ENCODE measurements at places on chromosomes 1 and 21.
A peak's percentile ranks its signal among the peaks of the same experiment; 100 is the strongest.

GRCh38 chr1:25031966-25032667, 102.0 kb upstream of the RUNX3 start:
- DNase-seq, result no peak
- peak overlapping the region; percentile 84 for H3K4me3 ChIP-seq
- H3K27me3 ChIP-seq, result no peaks in the 10 kb centered on the region
- peaks cover 68% of the 10 kb centered on the region for H3K4me1 ChIP-seq
- peak overlapping the region; percentile 95 for H3K27ac ChIP-seq

DNA sequence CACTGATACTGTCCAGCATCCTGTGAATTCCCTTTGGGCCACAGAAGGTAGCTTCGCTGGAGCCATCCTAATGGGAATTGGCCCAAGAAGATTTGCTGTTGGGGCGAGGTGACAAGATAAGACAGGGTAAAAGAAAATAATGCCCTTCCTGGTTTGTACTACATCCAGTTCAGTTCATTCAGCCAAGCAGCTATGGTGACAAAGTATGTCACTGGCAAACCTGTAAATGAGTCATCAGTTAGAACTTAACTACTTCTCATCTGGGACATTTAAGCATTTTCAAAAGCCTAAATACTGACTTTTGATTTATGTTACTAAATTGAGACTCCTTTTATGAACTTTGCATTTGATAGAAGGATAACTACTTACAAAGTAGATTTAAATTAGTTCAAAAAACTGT, 54.2 kb downstream of the WDR64 start:
- no peaks in the 10 kb centered on the region for H3K27me3 ChIP-seq

DNA sequence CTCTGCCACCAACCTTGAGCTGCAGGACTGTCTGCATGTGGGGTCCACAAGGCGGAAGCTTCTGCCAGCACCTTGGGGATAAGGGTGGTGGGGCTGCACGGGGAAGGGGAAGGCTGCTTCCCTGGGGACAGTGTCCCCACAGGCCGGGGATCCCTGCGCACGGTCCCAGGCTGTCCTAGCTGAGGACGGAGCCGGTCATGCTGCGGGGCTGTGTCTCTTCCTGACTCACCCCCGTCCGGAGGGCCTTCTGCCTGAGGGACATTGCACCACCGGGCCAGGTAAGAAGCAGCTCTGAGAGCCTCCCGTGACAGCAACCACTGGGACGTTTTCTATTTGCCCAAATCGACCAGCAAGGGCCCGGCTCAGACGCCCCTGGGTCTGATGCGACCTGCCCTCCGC, 29.9 kb downstream of the KRTAP10-1 start:
- no peak for DNase-seq
- H3K27ac ChIP-seq, result no peak overlapping the region
- H3K4me1 ChIP-seq, result no peaks in the 10 kb centered on the region
- H3K4me3 ChIP-seq, result no peak overlapping the region
- no peaks in the 10 kb centered on the region for H3K36me3 ChIP-seq

GRCh38 chr1:225817611-225818061, 7.7 kb downstream of the EPHX1 start:
- no peak for DNase-seq
- no peak overlapping the region for H3K4me3 ChIP-seq
- H3K4me1 ChIP-seq, result peaks cover 4% of the 10 kb centered on the region
- peaks cover 3% of the 10 kb centered on the region for H3K27me3 ChIP-seq
- H3K36me3 ChIP-seq, result no peaks in the 10 kb centered on the region

DNA sequence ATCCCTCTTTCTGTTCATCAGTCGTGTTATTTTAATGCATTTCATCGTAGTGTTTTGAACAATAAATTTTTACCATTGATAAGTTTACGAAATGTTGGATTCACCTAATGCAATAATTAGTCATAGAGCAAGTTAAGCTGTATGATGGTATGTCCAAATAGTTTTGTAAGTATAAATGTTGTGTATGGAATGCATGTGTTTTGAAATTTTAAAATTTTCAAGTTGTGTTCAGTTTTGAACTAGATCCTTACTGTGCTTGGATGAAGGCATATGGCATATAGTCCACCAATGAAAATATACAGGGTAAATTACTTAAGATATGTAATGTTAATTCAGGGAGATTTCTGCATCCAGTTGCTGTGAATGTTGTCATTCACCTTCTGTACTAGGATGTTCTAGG, 2.3 kb downstream of the ZMYM4 start:
- H3K36me3 ChIP-seq, result peaks cover 8% of the 10 kb centered on the region
- no peaks in the 10 kb centered on the region for H3K27me3 ChIP-seq
- H3K4me1 ChIP-seq, result peaks cover 21% of the 10 kb centered on the region
- peak overlapping the region; percentile 35 for H3K4me3 ChIP-seq
- no peak for DNase-seq

DNA sequence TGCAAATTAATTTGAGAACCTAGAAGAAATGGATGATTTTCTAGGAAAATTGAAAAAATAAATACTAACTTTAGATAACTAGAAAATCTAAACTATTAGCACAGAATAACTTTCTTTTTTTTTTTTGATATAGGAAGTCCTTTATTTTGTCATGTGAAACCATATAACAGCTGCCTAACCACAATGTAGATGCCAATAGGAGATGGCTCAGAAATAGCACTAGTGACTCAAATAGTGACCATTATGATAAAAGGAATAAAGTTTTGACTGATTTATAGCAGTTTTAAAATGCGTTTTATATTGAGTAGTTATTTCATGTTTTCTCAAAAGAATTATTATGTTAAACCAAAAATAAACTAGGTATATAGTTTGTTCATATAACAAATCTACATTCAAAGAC, 158.0 kb upstream of the CACYBP start:
- no peak for DNase-seq
- H3K27ac ChIP-seq, result no peak overlapping the region
- H3K36me3 ChIP-seq, result no peaks in the 10 kb centered on the region
- H3K4me1 ChIP-seq, result peaks cover 9% of the 10 kb centered on the region
- H3K4me3 ChIP-seq, result no peak overlapping the region

DNA sequence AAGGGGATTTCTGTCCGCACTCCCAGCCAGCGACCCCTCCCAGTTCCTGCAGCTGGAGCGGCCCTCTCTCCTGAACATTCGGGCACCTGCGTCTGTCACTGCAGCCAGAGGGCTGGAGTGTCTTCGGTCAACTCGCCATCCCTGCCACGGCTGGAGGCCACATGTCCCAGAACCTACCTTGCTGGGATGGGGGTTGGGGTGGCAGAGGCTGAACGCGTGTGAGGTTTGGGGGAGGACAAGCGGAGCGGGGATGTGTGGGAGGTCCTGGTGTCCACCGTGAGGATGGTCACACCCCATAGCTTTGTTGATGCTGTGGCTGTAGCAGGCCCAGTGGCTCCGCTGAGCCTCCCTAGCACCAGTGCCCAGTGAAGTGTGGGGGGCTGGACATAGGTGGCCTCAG, 14.8 kb upstream of the C1orf174 start:
- H3K4me1 ChIP-seq, result peaks cover 2% of the 10 kb centered on the region
- H3K4me3 ChIP-seq, result no peak overlapping the region
- no peaks in the 10 kb centered on the region for H3K27me3 ChIP-seq
- DNase-seq, result no peak
- H3K36me3 ChIP-seq, result no peaks in the 10 kb centered on the region

- H3K36me3 ChIP-seq, result no peaks in the 10 kb centered on the region
- no peaks in the 10 kb centered on the region for H3K27me3 ChIP-seq
- no peaks in the 10 kb centered on the region for H3K4me1 ChIP-seq
- H3K4me3 ChIP-seq, result no peak overlapping the region
- no peak for DNase-seq
- H3K27ac ChIP-seq, result no peak overlapping the region
Observed at GRCh38 chr1:205024679-205025078, 18.3 kb upstream of the CNTN2 start.

DNA sequence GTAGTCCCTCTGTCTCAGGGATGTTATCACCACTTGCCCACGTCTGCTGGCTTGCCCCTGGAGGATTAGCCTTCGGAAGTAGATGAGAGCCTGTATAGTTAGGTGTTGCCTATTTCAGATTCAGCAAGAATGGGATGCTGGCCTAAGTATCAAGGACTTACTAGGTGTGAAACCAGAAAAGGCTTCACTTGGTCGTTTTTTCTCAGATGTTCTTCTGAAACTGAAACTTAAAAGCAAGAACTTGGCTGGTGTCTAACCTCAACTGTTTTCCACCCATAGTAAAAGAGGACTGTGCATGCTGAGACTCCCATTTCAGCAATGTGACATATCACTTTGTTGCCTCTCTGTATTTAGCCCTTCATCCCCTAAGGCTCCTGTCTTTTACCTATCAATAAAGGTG, 67.0 kb upstream of the LRRC53 start:
- H3K27me3 ChIP-seq, result peaks cover 2% of the 10 kb centered on the region
- no peaks in the 10 kb centered on the region for H3K36me3 ChIP-seq
- peaks cover 2% of the 10 kb centered on the region for H3K4me1 ChIP-seq

DNA sequence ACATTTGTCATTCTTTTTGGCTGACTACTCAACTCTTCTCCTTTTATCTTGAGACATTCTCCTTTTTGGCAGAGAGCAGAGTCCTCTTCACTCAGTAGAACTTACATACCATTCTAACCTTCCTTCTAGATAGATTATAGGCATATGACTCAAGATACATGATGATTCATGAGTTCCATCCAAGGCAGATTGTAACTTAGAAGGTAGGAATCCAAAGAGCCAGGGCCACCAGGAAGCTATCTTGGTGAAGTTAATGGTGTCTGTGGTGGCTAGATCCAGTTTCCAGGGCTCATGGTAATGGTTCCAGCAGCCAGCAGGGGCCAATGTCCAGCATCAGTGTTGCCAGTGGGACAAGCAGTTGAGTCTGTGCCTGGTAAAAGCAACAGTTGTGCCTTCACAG, 76.1 kb upstream of the KIAA0040 start:
- DNase-seq, result no peak
- no peak overlapping the region for H3K4me3 ChIP-seq
- no peak overlapping the region for H3K27ac ChIP-seq
- no peaks in the 10 kb centered on the region for H3K4me1 ChIP-seq

DNA sequence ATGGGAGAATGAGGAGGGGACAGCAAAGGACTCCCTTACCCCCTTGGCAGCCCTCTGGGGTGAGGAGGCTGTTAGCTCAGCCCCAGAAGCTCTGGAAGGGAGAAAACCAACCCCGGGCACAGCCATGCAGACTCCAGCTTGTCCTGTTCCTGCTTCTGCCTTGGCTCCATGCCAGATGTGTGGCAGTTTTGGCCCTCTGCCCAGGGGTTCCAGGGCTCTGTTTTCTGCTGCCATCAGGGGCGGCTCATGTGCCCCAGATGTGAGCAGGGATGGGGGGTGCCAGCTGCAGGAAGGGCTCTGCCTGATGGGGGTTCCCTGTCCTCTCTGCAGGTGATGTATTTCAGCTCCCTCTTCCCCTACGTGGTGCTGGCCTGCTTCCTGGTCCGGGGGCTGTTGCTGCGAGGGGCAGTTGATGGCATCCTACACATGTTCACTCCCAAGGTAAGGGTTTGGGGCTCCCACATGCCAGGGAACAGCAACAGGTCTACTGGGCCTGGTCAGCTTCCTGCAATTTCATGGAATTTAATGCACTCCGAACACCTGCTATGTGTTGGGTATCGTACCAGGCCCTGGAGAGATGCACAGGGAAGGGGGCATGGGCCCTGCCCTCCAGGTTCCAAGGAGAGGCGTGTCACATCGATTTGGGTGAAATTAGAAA, 26.1 kb downstream of the SLC6A17 start:
- H3K27ac ChIP-seq, result no peak overlapping the region
- H3K4me3 ChIP-seq, result no peak overlapping the region
- H3K4me1 ChIP-seq, result no peaks in the 10 kb centered on the region

DNA sequence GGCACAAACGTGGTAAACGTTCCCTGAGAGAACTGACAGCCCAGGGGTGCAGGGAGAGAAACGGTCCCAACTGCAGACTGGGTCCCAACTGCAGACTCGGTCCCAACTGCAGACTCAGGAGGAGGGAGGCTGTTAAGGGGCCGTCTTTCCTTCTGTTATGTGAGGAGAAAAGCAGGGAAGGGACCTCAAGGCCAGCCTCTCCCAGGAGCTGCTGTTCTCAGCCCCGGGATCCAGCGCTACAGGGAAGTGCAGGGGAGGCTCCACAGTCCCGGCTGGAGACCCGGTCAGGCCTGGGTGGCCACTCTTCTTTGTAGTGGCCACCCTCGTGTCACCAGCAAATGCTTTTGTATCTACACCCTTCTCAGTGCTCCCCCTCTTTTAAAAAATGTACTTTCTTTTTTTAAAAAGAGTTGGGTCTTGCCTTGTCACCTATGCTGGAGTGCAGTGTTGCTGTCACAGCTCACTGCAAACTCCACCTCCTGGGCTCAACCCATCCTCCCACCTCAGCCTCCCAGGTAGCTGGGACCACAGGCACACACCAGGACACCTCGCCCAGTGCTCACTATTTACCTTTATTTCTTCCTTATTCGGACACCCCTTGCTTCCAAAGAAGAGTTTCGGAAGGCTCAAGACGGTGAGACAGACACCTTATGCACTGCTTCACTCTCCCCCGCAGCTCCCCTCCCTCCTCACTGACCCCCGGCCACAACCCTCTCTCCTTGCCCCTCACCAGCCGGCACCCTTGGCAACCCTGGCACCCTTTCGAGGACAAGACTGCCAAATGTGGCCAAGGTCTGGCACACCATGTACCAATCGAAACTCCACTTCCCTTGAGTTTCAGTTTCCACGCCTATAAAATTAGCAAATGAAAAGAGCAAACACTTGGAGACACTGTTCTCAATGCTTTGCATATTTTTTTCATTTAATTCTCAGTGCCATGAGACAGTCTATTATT, 21.8 kb downstream of the CAPN2 start:
- no peak overlapping the region for H3K4me3 ChIP-seq
- no peaks in the 10 kb centered on the region for H3K27me3 ChIP-seq
- H3K4me1 ChIP-seq, result peaks cover 17% of the 10 kb centered on the region
- no peak overlapping the region for H3K27ac ChIP-seq

GRCh38 chr21:45341779-45342178, 54.1 kb upstream of the POFUT2 start:
- no peak overlapping the region for H3K4me3 ChIP-seq
- H3K27ac ChIP-seq, result no peak overlapping the region
- no peaks in the 10 kb centered on the region for H3K4me1 ChIP-seq

- peaks cover 59% of the 10 kb centered on the region for H3K4me1 ChIP-seq
- H3K27ac ChIP-seq, result peak overlapping the region; percentile 82
- peaks cover 20% of the 10 kb centered on the region for H3K36me3 ChIP-seq
- H3K27me3 ChIP-seq, result no peaks in the 10 kb centered on the region
Observed at GRCh38 chr1:89629146-89629545, 3.8 kb upstream of the LRRC8C start.

DNA sequence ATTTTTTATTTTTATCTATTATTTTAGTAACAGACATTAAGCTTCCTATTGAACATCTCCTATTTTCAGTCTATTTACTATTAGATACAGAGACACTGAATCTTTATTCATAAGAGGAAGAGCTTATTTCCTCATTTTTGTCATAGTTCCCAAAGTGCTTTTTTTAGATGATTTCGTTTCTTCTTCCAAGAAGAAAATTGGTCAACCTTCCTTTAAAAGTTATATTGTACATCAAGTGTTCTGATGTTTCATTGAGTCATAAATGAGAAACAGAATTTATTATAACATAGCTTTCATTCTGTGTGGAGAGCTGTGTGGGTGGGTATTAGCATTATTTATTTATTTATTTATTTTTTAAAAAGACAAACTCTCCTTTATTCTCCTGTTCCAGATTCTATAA, 50.6 kb upstream of the BACH1 start:
- DNase-seq, result no peak
- peaks cover 19% of the 10 kb centered on the region for H3K27me3 ChIP-seq
- peaks cover 6% of the 10 kb centered on the region for H3K4me1 ChIP-seq
- no peak overlapping the region for H3K27ac ChIP-seq
- no peaks in the 10 kb centered on the region for H3K36me3 ChIP-seq
- no peak overlapping the region for H3K4me3 ChIP-seq

- peaks cover 4% of the 10 kb centered on the region for H3K27me3 ChIP-seq
- H3K36me3 ChIP-seq, result no peaks in the 10 kb centered on the region
- H3K27ac ChIP-seq, result no peak overlapping the region
Observed at GRCh38 chr1:219414250-219414649, 198.7 kb downstream of the ZC3H11B start.

GRCh38 chr1:36008546-36009197, 75.2 kb upstream of the TEKT2 start:
- H3K4me1 ChIP-seq, result no peaks in the 10 kb centered on the region
- peaks cover 12% of the 10 kb centered on the region for H3K36me3 ChIP-seq
- H3K4me3 ChIP-seq, result no peak overlapping the region
- DNase-seq, result no peak
- H3K27ac ChIP-seq, result no peak overlapping the region

Data from T-helper 2 cell treated with Interferon-gamma antibody and Interleukin-4, amounts not matched to agents 5 μg/mL and 100 μg/mL, for 36 hours (primary cell).